ENCODE measurements at places on chromosomes 16 and 17.

DNA sequence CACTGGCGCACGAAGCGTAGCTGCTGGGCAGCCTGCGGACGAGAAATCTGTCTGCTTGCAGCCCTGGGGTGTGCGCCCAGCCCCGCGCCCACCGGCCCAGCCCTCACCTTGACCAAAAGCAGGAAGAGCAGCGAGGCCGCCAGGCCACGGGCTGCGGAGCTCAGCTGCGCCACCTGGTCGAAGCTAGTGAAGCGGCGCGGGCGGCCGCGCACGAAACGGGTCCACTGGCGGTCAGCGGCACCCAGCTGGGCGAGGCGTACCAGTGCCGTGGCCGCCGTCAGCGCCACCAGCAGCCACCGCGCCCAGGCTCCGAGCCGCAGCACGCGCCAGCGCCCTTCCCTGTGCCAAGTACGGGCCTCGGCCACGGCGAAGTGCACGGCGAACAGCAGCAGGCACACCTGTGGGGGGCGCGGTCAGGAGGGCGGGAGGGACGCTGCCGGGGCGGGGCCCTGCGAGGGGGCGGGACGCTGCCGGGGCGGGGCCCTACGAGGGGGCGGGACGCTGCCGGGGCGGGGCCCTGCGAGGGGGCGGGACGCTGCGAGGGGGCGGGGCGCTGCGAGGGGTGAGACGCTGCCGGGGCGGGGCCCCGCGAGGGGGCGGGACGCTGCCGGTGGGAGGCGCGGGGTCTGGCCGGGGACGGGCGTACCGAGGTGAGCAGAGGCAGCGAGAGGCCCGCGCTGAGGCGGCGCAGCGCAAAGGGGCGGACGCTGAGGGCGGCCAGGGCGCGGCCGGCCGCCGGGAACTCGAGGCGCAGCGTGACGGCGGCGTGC lies 43.2 kb downstream of the TSC2 start:
- DNase-seq = peak; percentile 78

- DNase-seq = no peak
Observed at GRCh38 chr17:34556931-34557330, 22.5 kb upstream of the TMEM132E start.

GRCh38 chr16:58551496-58551895 lies 36.2 kb downstream of the SETD6 start:
- no peak for DNase-seq

DNA sequence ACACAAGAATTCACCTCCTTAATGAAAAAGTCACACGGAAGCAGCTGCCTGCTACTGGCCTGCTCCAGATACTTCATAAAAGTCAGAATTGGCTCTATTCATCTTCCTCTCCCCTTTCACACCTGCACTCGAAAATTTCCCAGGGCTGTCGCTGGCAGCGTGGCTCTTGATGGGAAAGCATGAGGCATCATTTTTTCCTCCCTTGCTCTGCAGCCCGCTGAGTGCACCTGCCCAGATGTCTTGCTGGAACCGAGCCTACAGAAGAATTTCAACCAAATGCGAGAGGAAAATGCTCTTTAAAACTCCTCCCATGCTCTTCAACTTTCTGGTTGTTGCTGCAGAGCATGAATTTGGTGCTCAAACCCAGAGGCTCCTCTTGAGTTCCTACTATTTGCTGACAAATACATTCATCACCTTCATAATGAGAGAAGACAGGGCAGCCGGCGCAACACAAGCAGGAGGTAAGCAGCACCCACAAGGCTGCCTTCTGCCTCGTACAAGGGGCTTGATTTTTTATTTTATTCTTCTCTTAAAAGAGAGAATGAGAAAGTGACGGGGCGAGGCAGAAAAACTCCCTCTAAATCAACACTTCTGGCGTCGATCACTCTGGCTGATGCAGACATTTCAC lies 146.8 kb downstream of the ZFHX3 start:
- no peak for DNase-seq

DNA sequence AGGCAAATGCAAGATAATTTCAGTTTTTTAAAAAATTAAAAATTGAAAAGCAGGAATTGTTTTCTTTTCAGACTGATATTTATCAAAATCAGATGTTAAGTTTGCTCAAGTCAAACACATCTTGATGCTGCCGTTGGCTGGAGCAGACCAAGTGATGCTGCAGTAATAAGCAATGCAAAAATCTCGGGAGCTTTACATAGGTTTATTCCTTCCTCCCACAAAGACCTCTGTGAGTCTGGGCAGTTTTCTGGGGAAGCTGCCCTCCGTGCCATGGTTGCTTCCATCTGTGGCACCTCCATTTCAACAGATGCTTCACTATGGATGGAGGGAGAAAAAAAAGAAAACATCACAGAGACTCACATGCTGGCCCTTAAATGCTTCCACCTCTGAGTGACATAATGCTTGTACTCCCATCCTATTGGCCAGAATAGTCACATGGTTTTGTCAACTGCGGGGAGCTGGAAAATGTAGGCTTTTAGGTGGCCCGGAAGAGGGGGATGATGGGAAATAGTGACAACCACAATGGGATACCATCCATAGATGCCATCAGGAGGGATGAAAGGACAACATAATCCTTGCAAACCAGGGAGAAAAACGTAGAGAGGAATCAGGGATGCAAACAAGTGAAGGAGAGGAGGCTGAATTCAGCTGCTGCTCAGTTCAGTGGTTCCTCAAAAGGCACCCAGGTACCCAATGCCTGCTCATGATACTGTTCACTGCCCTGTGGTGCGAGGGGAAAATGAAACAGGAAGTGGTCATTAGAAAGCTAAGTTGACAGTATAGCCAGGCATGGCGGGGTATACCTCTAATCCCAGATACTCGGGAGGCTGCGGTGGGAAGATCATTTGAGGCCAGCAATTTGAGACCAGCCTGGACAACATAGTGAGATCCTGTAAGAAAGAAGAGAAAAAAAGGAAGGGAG lies 13.5 kb upstream of the ERCC4 start:
- no peak for DNase-seq

DNA sequence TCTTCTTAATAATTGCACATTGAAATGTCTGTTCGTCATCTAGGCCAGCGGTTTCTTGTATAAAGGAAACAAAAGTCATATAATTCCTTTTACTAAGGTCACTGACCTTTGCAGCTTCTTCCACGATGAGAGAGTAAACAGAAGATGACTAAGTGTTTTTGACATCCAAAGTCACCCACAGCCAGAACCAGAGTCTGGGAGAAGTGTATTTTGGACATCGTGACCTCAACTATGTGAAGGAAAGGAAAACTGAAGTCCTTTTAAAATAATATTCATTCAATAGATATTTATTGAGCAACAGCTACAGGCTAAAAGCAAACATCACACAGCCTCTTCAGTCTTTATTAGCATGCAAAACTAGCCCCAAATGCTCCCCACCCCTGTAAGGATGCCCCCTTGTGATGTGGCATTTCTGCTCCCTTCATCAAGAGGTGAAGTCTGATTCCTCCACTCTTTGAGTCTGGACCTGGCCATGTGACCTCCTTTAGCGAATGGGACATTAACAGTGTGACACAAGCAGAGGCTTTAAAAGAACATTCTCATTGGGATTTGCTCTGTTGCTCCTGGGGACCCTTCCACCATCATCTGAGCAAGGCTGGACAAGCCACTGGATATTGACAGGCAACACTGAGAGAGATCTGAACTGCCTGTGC lies 8.1 kb upstream of the PMP22 start:
- DNase-seq = no peak

- DNase-seq = no peak
Observed at GRCh38 chr17:79356839-79357447, 253.9 kb downstream of the RBFOX3 start.

DNA sequence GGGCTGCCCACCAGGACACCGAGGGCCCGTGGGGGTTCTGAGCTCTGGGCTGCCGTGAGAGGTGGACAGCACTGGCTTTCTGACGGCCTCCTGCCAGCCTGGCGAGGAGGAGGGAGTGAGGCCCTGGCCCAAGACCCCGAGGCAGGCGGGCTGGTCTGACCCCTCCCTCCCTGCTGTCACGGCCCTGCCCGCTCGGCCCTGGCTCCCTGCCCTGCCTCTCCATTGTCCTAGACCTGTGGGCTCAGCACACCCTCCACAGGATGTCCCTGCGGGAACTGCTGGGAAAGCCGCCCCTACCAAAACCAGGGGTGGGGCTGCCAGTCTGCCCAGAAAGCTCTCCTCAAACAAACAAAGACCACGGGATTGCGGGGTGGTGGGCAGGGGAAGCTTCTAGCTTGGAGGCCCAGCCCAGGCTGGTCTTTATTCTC lies 20.7 kb downstream of the SPNS2 start:
- no peak for DNase-seq

- DNase-seq = no peak
Observed at GRCh38 chr16:29821643-29822115, 1.4 kb downstream of the MVP start.

DNA sequence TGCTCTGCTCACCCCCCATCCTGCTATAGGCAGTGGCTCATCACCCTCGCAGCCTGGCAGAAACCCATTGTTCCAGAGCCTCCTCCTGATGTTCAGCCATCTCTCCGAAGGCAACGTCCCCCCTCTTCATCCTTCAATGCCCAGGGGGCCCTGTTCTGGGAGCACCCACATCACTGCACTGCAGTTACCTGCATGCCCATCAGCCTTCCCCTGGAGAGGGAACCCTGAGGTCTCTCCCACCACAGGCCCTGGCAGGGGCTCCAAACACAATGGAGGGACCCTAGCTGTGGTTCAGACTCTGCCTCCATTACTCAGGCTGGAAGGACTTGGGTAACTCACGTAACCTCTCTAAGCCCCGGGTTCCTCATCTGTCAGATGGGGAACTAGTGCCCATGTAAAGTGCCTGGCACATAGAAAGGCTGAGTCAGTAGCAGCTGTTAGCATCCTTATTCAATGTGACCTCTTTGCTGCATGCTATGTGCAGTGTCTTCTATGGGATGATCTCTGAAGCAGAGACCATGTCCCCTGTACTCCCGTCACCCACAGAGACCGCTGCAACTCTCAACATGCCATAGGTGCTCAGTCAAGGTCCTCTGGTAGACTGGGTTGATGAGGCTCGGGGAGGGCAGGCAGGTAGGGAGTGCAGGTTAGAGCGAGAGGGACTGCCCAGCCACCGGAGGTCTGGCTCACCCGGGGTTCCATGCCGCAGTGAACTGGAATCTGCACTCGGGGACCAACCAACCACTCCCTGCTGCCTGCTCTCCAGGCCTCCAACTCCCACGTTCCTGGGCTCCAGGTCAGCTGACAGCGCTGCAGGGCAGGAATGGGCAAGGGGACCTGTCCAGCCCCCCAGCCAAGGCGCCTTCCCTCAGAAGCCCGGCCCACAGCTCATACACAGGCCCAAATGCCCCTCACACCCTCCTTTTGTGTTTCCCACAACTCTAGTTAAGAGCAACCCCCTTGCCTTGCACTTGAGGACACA lies 233.2 kb downstream of the ZNF423 start:
- no peak for DNase-seq

DNA sequence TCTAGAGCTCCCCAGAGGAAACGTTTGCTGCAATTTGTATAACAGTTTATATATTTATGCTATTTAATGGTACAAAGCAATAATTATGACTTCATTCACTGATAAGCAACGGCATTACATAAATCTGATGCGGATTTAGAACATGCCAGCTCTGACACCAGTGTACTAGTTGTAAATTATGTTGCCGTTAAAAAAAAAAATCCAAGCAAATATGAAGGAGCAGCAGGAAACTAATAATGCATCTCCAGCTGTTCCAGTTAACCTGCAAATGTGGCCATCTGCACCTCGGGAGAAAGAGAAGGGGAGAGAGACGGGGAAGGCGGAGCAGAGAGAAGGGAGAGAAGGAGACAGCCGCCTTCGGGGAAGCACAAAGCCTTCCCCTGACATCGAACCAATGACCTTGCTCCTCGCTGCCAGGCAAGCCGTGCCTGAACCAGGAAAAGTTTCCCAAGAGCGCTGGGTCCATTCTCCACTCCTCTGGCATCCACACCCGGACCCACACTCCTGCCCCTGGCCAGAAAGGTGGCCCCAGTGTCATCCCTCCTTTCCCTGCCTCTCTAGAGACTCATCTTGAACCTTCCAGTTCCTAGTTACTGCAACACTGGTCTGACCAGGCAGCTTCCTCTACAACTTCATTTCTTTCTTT lies 174.8 kb downstream of the C16orf78 start:
- DNase-seq = no peak

DNA sequence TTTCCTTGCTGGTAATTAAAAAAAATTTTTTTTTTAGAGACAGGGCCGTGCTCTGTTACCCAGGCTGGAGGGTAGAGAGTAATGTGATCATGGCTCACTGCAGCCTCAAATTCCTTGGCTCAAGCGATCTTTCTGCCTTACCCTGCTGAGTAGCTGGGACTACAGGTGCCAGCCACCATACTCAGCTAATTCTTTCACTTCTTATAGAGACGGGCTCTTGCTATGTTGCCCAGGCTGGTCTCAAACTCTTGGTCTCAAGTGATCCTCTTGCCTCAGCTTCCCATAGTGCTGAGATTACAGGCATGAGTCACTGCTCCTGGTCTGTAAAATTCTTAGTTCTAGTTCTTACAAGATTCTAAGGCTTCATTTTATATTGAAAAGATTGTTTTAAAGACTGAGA lies 11.1 kb downstream of the SMIM36 start:
- DNase-seq = no peak

GRCh38 chr16:9741776-9742175 lies 440.5 kb downstream of the GRIN2A start:
- DNase-seq = no peak

GRCh38 chr17:55321427-55322060 lies 56.8 kb downstream of the HLF start:
- no peak for DNase-seq

DNA sequence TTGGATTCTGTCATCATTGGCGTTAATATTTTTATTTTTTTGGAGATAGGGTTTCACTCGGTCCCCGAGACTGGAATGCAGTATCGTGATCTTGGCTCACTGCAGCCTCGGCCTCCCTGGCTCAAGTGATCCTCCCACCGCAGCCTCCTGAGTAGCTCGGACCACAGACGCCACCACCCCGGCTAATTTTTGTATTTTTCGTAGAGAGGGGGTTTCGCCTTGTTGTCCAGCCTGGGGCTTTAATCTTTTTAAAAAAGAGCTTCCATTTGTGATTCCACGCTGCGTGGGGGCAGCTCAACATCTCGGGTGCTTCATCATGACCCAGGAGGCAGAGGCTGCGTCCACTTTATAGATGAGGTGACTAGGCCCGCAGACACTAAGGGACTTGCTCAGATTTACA lies 1.5 kb downstream of the BANP start:
- DNase-seq = no peak

DNA sequence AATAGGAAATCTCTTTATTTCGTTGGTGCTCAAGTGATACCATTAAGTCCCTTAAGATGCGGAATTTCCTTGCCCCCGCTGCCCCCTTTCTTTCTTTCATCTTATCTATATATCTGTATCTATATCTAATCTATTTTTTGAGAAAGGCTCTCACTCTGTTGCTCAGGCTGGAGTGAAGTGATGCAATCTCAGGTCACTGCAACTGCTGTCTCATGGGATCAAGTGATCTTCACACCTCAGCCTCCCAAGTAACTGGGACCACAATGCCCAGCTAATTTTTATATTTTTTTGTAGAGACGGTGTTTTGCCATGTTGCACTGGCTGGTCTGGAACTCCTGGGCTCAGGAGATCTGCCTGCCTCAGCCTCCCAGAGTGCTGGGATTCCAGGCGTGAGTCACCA lies 693.5 kb downstream of the WWOX start:
- DNase-seq = no peak
